Stimulated activated naive CD4-positive, alpha-beta T cell treated with Interleukin-2 at 50 U/mL for 16 hours (primary cell): ENCODE measurements at places on chromosomes 1 and 21.

GRCh38 chr21:23963454-23963853 lies 1643.8 kb downstream of the MRPL39 start:
- DNase-seq, result no peak

- DNase-seq, result no peak
Observed at GRCh38 chr1:182428043-182428442, 21.9 kb upstream of the RGSL1 start.

GRCh38 chr1:24302209-24302611 lies 16.9 kb upstream of the GRHL3 start:
- DNase-seq, result no peak

- no peak for DNase-seq
Observed at GRCh38 chr1:245835386-245835785, 671.7 kb downstream of the SMYD3 start.

DNA sequence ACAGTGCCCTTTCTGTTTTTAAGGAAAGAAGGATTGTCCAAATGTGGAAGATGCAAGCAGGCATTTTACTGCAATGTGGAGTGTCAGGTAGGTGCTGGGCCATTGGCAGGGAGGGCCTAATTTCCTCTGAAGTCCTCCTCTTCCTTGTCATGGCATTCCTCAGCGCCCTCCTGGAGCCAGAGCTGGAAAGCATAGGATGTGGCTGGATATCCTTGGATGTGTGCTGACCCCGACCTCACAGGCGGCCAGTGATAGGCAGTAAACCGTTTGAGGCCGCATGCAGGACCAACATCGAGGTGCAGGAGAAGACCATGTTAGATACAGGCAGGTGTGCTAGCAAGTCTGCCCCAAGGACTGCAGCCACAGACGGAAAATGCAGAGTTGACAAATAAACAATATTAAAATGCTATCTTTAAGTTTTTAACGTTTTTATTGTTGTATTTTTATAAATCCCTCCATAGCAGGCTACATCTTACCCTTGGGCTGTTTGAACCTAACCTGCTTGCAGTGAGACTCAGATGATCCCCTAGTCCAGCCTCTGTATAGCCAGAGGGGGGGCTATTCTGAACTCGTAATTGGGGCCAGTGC lies 24.3 kb downstream of the SMYD2 start:
- no peak for DNase-seq

DNA sequence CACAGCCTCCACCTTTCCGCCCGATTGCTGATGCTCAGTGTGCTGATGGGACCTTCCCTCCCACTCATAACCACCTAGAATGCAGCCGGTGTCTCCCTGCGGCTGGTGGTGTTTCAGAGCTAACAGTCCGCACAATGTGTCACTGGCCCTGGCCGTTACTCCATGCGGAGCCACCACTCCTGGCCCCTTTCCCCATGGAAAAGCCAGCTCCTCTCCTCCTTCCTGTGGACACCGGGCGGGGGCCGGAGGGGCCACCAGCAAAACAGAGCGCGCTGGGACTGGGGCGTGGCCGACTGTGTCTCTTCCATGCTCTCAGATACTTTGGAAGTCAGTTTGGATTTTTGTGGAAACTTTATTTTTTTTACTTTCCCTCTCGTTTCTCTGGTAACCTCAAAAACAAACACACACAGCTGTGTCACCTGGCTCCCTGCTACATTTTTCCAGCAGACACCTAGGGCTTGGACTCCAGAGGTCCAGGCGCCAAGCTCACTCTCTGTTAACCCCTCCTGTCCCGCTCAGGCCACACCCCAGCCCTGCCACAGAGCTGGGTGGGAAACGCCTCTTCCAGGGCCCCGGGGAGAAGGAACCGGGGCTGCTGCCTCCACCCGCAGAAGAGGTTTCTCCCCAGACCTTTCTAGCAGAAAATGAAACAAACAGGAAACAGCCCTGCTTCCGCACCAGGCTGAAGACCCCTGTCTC lies 32.5 kb upstream of the COL6A2 start:
- no peak for DNase-seq

DNA sequence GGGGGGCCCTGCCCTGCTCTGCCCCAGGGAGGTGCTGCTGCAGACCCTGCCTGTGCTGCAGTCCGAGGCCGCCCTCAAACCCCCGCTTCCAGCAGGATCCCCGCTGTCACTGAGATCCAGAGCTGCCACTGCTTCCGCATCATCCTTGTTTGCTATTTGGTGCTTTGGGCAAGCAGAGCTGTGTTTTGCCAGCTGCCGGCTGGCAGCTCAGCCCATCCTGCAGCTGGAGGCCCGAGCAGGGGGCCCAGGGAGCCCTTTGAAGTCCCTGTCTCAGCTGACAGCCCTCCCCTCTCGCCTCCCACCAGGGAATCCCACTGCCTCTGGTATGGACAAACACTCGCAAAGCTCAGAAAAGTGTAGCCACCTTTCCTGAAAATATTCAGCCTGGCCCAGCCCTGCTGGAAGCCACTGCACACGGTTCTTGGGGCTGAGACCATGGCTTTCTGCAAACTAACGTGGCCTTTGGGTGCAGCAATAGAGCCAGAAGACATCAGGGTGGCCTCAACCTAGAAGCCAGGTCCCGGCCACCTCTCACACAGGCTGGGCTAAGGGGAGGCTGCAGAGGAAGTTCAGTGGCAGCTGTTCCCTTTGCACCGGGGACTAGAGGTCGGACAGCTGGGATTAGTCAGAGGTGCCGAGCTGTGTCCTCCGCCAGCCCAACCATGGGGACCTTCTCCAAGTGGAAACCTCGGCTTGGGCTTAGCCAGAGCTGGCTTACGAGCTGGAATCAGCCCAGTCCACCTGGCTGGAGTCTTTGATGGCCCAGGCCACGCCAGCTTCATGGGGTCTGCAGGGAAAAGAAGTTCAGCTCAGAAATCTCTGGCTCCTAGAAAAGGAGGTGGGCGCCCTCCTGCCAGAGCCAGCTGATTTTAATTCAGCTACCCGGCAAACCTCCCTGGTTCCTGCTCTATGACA lies 107.1 kb downstream of the SPSB1 start:
- DNase-seq, result no peak

DNA sequence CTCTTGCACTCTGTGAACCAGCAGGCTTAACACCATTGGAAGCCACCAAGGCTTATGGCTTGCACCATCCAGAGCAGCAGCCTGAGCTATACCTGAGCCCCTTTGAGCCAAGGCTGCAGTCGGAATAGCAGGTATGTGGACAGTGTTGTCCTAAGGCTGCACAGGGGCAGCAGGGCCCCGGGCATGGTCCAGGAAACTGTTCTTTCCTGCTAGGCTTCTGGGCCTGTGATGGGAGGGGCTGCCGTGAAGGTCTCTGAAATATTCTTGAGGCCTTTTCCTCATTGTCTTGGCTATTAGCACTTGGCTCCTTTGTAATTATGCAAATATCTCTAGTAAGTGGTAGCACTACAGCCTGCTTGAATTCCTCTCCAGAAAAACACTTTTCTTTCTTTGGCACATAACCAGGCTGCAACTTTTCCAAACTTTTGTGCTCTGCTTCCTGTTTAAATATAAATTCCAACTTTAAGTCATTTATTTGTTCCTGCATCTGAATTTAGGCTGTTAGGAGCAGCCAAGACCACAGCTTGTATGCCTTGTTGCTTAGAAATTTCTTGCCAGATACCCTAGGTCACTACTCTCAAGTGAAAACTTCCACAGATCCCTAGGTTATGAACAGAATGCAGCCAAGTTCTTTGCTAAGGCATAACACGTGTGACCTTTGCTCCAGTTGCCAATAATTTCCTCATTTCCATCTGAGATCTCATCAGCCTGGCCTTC lies 5.2 kb downstream of the KRTAP20-4 start:
- DNase-seq, result no peak

DNA sequence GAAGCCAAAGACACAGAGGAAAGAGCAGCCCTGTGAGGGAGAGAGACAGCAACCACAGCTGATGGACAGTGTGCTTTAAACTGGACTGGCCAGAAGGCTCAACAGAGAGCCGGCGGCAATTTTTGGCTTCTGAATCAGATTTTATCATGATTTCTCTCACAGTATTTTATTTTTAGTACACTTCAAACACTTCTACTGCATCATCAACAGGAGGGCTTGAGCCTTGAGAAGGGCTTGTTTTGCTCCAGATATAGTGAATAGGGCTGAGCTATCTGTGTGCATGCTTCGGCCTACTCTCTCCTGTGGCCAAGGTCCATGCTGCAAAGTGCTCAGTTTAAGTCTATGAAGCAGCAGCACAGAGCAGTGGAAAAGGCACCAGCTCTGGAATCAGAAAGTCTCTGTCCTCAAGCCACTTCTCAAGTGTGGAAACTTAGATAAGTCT lies 33.3 kb downstream of the ADCY10 start:
- DNase-seq, result no peak

GRCh38 chr1:220685879-220686278 lies 4.3 kb upstream of the C1orf115 start:
- DNase-seq, result no peak

- no peak for DNase-seq
Observed at GRCh38 chr21:28522014-28522799, 470.5 kb downstream of the LTN1 start.

DNA sequence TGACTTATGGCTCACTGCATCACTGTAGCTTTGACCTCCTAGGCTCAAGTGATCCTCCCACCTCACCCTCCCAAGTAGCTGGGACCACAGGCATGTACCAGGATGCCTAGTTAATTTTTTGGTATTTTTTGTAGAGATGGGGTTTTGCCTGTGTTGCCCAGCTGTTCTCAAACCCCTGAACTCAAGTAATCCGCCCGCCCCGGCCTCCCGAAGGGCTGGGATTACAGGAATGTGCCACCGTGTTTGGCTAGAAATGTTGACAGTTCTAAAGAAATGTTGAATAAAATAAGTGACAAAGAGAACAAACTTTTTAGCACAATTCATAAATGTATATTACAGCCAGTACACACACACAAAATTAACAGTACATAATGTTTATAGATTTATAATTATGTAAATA lies 1586.1 kb downstream of the NCAM2 start:
- DNase-seq, result no peak

GRCh38 chr21:29217818-29218291 lies 80.9 kb upstream of the BACH1 start:
- no peak for DNase-seq

- DNase-seq, result no peak
Observed at GRCh38 chr1:226754793-226755533, 15.9 kb upstream of the ITPKB start.

DNA sequence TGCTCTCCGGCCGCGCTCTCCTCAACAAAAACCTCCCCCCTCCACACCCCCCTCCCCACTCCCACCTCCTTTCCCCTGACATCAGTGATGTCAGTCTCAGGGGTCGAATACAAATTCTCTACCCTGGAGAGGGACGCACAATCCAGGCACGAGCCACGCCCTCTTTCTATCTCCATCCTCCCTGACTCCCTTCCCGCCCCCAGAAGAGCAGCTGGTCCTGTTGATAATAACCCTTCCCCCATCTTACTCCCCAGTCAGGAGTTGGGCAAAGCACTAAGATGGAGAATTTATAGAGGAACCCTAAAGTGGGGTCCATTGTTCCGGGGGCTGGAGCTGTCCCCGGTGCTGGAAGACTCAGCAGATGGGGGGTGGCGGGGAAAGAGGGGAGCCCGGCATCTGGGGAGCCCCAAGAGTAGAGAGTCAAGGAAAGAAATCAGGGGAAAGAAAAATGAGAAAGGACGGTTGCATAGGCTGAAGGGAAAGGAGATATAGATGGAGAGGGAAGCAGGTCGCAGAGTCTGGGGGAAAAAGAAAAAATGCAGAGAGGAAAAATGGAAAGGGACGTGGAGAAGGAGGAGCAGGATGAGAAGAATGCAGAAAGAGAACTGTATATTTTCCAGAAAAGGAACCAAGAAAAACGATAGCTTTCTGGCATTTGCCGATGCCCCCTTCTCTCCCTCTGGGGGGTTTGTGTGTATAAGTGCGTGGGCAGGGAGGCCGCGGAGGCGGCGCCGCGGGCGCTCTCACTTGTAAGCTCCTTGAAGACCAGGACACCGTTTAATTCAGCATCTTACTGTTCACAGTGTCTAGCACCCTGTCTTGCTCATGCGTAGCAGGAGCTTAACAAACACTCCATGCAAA lies at the start of gene CELF3:
Gene CELF3 (minus strand): TSS at position 33 of the 861 bp plus-strand sequence. CDS start 783 bp downstream, outside the sequence.
- no peak for DNase-seq

DNA sequence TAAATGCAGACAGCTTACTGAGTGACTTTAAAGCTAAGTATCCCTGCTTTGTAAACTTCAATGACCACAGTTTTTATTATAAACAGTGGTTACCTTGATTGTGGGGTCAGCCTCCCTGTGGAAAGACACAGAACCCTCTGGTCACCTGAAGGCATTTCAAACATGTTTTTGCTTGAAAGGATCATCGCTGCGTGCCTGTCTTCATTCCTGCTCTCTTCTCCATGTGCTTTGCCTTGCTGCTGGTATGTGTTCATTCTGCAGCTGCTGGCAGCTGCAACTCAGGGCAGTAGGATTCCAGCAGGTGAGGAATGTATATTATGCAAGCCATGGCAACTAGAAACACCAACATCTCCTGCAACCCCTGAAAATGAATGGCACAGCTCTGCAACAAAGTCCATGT lies 81.0 kb upstream of the VAV3 start:
- no peak for DNase-seq

DNA sequence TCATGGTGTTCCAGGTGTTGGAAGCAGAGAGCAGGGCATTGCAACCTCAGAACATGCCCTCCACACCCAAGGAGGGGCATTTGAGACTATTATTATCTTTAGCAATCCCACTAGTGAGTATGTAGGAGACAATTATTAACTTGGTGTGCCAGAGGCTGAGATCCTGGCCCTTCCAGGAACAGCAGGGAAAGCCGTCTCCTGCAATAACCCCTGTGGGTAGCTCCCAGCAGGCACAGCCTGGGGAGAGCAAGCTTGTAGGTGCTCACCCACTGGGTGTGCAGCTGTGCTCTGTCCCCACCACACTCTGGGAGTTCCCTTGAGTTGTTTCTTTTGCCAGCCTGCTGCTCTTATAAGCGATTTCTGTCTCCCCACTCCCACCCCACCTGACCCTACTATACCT lies 10.3 kb downstream of the CFAP107 start:
- DNase-seq, result no peak

GRCh38 chr1:183580281-183580682 lies 10.0 kb downstream of the NCF2 start:
- no peak for DNase-seq

GRCh38 chr1:21884456-21885235 lies 52.5 kb downstream of the HSPG2 start:
- no peak for DNase-seq

DNA sequence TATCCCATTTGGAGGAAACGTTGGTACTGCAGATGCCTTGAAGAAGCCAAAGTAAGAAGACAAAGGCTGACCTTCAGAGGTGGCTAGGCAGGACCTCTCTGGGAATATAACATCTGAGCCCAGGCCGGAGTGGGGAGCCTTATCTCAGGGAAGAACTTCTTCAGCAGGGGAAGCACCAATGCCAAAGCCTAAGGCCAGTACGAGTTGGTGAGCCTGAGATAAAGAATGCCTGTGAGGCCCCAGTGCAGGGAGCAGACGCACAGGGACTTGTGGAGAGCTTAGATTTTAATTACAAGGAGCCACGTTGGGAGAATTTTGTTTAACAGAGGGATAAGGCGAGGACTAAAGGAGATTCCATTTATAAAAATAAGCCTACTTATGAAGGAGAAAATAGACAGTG lies 468.8 kb upstream of the RUNX1 start:
- no peak for DNase-seq

- no peak for DNase-seq
Observed at GRCh38 chr1:16425125-16426025, 11.8 kb downstream of the SPATA21 start.
